Activated CD8-positive, alpha-beta memory T cell treated with anti-CD3 and anti-CD28 coated beads for 1 hour (primary cell): ENCODE measurements at places on chromosomes 4 and X.

- DNase-seq, result no peak
Measured at GRCh38 chr4:81499840-81500239, 28.1 kb upstream of the RASGEF1B start.

DNA sequence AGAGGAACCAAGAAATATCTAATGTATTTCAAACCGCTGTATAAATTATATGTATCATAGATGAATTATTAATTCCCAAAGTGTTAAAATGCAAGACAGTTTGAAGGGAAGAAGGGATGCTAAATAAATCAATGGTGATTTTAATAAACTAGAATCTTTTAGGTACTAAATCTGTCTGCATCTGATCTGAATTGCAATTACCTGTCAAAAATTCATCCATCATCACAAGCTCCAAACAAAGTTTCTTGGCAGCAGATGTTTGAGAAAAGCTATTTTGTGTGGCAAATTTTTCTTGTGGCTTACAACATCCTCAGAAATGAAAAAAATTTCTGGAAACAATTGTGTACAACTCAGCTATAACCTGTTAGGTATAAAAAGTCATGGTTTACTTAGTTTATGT, 816.0 kb upstream of the NDST4 start:
- DNase-seq, result no peak

DNA sequence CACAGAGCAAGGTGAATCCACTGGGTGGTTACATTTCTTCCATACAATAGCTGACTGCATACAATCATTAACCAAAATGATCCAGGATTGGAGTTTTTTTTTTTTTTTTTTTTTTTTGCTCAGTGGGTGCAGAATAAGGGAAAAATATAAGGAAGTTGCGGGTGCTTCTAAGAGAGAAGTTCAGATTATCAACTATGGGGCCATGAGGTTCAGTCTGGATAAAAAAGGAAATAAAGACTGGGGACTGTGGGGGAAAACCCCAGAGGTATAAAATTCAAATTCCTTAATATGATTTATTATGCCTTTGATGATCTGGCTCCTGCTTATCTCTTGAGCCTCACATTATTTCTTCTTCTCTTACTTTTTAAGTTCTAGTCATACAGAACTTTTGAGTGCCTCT, 5.9 kb upstream of the EIF1AX start:
- DNase-seq, result no peak

GRCh38 chr4:8374851-8375649, 65.5 kb downstream of the ACOX3 start:
- DNase-seq, result no peak

GRCh38 chrX:15988661-15989603, 134.3 kb upstream of the AP1S2 start:
- DNase-seq, result no peak

DNA sequence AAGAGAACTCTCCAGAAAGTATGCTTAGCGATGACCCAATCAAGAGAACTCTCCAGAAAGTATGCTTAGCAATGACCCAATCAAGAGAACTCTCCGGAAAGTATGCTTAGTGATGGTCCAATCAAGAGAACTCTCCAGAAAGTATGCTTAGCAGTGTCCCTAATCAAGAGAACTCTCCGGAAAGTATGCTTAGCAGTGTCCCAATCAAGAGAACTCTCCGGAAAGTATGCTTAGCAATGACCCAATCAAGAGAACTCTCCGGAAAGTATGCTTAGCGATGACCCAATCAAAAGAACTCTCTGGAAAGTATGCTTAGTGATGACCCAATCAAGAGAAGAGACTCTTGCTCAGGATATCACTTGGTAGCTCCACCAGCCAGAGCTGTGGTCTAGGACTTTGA, 92.5 kb downstream of the AFAP1 start:
- DNase-seq, result no peak
